ENCODE measurements at places on chromosomes 11 and 22.

DNA sequence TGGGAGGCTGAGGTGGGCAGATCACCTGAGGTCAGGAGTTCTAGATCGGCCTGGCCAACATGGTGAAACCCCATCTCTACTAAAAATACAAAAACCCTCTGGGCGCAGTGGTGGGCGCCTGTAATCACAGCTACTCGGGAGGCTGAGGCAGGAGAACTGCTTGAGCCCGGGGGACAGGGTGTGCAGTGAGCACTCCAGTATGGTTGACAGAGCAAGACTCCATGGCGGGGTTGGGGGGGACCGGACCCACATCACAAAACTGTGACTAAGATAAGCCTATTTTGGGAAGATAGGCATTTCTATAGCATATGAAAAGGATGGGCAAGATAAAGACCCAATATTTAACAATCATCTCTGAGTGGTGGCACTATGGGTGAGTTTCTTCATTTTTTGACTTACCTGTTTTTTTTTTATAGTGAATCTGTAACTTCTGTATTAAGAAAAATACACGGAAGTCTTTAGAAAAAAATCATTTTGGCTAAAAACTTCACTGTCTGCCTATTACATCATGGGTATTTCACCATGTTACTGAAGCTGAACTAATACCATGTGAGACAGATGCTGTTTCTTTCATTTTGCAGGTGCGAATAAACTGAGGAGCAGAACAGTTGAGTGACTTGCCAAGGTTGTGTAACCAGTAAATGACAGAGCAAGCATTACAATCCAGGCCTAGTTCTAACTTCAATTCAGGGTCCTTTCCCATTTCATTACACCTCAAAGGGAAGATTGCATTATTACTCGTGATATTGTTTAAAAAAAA lies 2.5 kb downstream of the CELF1 start:
- H3K4me1 ChIP-seq, result peaks cover 40% of the 10 kb centered on the region
- H3K4me3 ChIP-seq, result no peak overlapping the region
- DNase-seq, result no peak
- no peaks in the 10 kb centered on the region for H3K27me3 ChIP-seq
- peaks cover 6% of the 10 kb centered on the region for H3K36me3 ChIP-seq
- peak overlapping the region; percentile 20 for H3K27ac ChIP-seq

DNA sequence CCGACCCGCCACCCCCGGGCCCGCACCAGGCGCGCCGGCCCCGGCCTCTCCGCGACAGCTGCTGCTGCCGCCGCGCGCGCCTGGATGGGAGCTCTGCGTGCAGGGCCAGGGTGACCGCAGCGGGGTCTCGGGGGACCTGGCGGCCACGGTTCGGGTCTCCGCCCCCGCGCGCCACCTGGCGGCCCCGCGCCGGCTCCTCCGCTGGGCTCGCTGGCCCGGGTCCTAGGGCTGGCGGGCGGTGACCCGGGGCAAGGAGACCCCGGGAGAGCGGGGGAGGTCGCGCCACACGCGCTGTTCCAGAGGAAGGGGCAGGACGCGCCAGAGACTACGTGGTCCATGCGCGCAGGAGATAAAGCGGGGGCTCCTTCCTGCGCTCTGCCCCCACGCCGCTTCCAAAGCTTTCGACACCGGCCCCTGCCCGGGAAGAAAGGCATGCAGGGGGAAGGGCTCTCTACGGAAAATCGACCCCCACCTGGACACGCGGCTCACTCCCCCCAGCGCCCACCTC lies 562 bp downstream of the SHANK2 start:
- DNase-seq, result no peak
- H3K27ac ChIP-seq, result peak overlapping the region; percentile 98
- peak overlapping the region; percentile 87 for H3K4me3 ChIP-seq
- H3K27me3 ChIP-seq, result no peaks in the 10 kb centered on the region
- H3K36me3 ChIP-seq, result peaks cover 10% of the 10 kb centered on the region

DNA sequence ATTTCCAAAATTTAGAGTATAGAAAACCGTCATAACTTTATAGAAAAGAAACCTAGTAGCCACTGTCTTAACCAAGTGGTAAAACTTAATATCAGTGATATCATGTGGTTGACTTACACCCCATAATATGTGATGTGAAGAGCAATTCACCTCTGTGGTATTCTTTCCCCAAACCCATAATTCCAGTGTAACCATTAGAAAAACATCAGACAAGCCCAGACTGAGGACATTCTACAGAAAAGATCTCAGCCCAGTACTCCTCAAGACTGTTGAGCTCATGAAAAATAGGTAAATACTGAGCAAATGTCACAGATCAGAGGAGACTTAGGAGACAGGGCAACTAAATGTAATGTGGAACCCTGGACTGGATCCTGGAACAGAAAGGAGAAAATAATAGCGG lies 134.6 kb downstream of the PGR start:
- H3K27ac ChIP-seq, result no peak overlapping the region
- no peaks in the 10 kb centered on the region for H3K36me3 ChIP-seq
- H3K27me3 ChIP-seq, result no peaks in the 10 kb centered on the region
- no peak for DNase-seq
- H3K4me3 ChIP-seq, result no peak overlapping the region
- H3K4me1 ChIP-seq, result no peaks in the 10 kb centered on the region

DNA sequence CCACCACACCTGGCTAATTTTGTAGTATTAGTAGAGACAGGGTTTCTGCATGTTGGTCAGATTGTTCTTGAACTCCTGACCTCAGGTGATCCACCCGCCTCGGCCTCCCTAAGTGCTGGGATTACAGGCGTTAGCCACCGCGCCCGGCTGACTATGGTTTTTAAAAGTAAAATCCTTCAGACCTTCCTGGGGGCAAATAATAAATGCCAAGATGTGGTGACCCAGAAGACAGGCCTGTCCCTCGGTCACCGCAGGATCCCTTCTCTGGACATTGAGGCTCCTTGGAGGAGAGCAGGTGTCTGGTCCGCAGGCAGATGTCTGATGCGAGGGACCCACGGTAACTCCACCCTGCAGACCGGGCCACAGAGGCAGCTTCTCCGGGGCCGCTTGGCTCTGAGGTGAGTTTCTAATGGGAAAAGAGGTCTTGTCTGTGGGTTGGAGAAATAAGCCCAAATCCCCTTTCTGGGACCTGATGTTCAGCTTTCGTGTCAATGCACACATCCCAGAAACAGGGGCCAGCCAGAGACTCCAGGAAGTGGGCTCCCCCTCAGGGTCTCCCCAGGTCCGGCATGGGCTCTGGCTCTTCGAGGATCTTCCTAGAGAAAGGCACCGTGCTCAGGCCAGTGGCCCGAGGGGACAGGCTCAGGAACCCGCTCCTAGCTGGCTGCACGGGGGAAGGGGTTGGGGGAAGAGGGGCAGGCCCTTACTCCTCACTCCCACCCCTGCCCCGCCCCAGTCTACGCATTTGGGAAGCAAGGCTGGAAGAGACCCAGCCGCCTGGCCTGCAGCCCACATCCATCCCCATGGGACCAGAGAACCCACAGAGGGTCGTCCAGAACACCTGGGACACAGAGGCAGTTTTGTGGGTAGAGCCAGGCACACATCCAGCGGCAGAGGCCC lies 100.6 kb downstream of the WNT7B start:
- 0 out of 2 replicates have a peak, but pooled peaks cover 8% of the 10 kb centered on the region for H3K4me1 ChIP-seq
- no peak overlapping the region for H3K4me3 ChIP-seq
- no peak overlapping the region for H3K27ac ChIP-seq
- no peak for DNase-seq
- H3K36me3 ChIP-seq, result no peaks in the 10 kb centered on the region

GRCh38 chr11:61023086-61023965 lies 51.8 kb downstream of the CD6 start:
- no peak overlapping the region for H3K27ac ChIP-seq
- H3K4me3 ChIP-seq, result no peak overlapping the region
- H3K27me3 ChIP-seq, result peaks cover 86% of the 10 kb centered on the region
- H3K36me3 ChIP-seq, result no peaks in the 10 kb centered on the region

DNA sequence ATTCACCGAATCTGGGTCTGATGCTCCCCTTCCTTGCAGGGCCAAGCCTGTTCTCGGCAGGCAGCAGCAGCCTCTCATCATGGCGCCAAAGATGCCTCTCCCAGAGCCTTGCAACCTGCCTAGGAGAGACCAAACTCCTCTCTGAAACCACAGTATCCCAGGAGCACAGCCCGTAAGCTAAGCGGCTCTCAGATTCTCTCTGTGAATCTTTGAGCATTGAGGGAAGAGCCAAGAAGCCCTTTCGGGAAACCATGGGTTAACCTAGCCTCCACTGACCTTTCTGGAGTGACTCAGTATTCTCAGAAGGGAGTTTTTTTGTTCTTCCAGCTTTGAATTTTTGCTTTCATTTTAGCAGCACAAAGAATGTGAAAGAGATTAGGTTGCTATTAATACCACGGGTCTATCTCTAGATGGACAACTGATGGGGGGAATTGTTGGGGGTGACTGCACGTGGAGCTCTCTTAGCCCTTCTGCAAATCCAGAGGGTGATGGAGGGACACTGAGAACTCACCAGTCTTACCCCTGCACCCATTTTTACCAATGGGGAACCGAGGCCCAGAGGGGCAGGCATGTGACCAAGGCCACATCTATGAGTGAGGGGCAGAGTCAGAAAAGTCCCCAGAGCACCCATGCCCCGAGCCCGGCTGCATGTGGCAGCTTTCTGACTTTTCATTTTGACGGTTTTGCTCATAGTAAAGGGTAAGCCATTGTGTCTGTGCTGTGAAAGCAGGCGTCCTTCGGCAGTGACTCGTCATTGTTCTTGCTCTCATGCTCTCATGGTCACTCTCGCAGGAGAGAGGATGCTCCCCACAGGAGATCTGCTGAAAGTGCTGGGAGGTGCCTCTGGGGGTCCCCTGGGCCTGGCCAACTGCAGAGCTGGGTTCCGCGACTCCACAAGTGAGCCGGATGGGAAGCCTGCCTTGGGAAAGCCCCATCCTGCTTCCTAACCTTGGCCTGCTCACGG lies 36.0 kb downstream of the IRAG1 start:
- H3K4me3 ChIP-seq, result no peak overlapping the region
- DNase-seq, result no peak
- H3K36me3 ChIP-seq, result no peaks in the 10 kb centered on the region

DNA sequence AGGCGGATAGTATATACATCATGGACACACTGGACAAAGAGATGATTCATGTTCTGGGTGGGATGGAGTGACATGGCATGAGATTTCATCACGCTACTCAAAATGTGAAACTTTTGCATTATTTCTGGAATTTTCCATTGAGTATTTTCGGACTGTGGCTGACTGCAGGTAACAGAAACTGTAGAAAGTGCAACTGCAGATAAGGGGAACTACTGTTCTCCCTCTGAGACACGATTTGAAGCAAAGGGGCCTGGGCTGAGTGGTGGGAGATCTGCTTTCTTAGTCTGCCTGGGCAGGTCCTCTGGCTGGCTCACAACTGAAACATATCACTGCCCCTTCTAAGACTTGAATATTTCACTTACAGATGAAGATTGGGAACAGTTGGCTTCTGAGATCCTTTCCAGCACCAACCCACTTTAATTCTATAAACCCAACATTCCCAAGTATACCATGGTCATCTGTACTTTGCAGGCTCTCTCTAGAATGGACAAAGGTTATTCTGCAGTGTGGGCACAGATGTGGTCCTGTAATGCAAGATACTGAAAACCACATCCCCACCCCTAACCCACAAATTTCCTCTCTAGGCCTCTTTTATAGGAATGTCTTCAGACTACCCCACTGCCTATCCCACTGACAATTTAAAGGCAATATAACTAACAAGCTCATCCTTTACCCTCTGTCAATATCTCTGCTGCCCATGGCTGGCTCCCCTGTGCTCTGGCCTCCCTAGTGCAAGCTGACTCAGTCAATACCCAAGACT lies 121.1 kb downstream of the KCNC1 start:
- H3K4me3 ChIP-seq, result no peak overlapping the region
- H3K36me3 ChIP-seq, result peaks cover 29% of the 10 kb centered on the region
- DNase-seq, result no peak
- no peaks in the 10 kb centered on the region for H3K27me3 ChIP-seq

DNA sequence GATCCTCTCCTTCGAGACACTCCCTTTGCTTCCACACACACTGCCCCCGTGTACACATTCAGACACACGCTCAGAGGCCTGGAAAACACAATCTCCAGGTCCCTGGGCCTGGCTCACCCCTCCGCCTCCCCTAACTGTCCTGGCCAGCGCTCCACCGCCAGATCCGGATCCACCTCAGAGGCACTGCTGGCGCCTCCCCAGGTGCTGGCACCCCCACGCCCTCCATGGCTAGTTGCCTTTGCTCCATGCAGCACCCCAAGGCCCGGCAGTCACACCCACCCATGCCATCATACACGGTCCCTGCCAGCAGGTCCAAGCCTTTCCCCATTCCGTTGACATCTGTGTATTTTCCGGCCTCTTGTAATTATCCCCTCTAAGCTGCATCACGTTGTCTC lies 11.1 kb downstream of the SPTBN2 start:
- H3K36me3 ChIP-seq, result no peaks in the 10 kb centered on the region
- H3K27ac ChIP-seq, result no peak overlapping the region
- H3K4me3 ChIP-seq, result peak overlapping the region; percentile 77
- no peaks in the 10 kb centered on the region for H3K27me3 ChIP-seq

DNA sequence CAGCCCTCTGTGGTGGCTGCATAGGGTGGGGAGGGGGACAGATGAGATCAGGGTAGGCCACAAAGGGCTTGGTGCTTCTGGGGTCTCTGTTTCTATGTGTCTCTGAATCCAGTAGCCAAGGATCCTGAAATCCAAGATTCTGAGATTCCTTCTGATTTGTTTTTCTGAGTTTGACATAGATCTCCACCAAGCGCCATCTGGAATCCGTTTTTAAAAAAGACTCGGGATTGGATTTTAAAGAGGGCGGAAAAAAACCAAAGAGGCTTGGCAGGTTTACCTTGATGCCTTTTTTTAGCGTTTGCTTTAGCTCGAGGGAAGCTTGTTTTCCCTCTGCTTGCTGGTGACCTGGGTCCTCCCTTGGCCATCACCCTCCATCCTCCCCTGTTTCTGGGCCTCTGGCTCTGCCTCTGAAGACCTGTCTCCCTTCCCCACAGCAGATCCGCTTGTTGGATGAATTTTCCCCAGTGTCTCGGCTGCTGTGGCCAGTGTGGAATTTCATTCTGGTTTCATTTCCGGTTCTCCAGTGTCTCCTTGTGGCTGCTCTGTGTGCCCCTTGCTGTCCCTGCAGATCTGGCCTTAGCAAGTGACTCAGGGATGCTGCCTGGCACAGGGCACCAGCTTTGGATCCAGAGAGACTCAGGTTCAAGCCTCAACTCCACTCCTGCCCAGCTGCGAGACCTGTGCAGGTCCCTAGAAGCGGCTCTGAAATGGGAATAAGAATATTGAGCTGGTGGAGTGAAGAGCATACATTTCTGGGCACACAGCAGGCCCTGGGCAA lies 15.1 kb downstream of the SYNGR1 start:
- H3K4me3 ChIP-seq, result no peak overlapping the region
- no peaks in the 10 kb centered on the region for H3K36me3 ChIP-seq
- H3K27ac ChIP-seq, result no peak overlapping the region
- DNase-seq, result no peak

- H3K27ac ChIP-seq, result no peak overlapping the region
- H3K27me3 ChIP-seq, result no peaks in the 10 kb centered on the region
- no peak overlapping the region for H3K4me3 ChIP-seq
- H3K36me3 ChIP-seq, result no peaks in the 10 kb centered on the region
- no peak for DNase-seq
Measured at GRCh38 chr11:29135504-29135903, 881.3 kb downstream of the KCNA4 start.

- H3K4me3 ChIP-seq, result no peak overlapping the region
- H3K4me1 ChIP-seq, result no peaks in the 10 kb centered on the region
- no peaks in the 10 kb centered on the region for H3K27me3 ChIP-seq
- no peak overlapping the region for H3K27ac ChIP-seq
- H3K36me3 ChIP-seq, result no peaks in the 10 kb centered on the region
Measured at GRCh38 chr11:99370549-99371216, 349.9 kb downstream of the CNTN5 start.

- H3K4me3 ChIP-seq, result no peak overlapping the region
- DNase-seq, result no peak
- H3K36me3 ChIP-seq, result no peaks in the 10 kb centered on the region
- peaks cover 7% of the 10 kb centered on the region for H3K4me1 ChIP-seq
Measured at GRCh38 chr11:93957397-93957952, 63.7 kb upstream of the HEPHL1 start.

- H3K27ac ChIP-seq, result no peak overlapping the region
- H3K36me3 ChIP-seq, result no peaks in the 10 kb centered on the region
- H3K4me1 ChIP-seq, result 0 out of 2 replicates have a peak, but pooled peaks cover 8% of the 10 kb centered on the region
- no peak overlapping the region for H3K4me3 ChIP-seq
Measured at GRCh38 chr11:13358596-13359270, 81.1 kb downstream of the BMAL1 start.
